ENCODE measurements at places on chromosomes 12 and 14.
A peak's percentile ranks its signal among the peaks of the same experiment; 100 is the strongest.

GRCh38 chr12:88931598-88931997 is 351.3 kb upstream of the KITLG start:
- DNase-seq = no peak

- no peak for DNase-seq
Measured at GRCh38 chr12:2551412-2551900, 243.3 kb upstream of the FKBP4 start.

DNA sequence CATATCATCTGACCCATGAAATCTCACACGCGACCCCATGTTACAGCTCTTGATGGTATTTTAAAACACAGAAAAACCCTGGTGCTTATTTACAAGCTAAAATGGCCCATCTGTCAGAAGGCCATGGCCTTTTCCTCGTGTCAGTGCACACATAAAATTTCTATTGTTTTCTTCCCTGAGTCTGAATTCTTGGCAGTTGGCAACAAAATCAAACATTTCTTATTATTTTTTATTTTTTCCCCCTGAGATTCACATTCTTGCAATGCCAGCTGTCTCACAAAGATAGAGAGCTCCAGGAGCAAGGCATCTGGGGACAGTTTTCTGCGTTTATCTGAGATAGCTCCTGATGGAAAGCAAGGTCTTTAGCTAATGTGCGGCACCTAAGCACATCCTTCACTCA is 818.1 kb upstream of the TMEM132C start:
- DNase-seq = no peak

DNA sequence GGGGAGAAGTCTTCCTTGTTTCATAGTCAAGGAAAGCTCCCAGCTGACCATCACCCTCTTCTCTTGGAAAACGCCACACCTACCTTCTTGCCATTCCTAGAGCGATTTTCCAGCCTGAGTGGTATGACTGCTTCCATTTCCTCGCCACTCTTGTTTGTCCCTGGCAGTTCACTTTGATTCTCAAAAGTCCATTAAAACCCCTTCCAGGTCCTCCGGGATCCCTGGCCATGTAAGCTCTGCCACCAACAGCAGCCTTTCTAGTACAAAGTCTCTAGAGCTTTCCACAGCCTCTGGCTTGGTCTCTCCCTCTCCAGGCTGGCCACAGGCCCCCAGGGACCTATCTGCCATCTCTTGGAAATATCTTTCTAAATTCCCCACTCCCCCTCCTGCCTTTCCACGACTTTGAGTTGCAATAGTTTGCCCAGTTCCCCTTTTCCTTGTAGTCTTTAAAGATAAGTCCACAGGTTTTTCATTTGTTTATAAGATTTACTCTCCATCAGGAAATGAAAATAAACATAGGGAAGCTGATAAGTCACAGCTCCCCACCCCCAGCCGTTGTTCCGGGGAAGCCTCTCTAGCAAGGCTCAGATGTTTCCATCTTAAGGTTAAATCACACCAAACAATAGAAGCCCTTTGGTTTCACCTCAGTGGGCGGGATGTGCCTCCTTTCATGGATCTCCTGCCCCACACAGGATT is 42.9 kb upstream of the SINHCAF start:
- DNase-seq = peak; percentile 29

DNA sequence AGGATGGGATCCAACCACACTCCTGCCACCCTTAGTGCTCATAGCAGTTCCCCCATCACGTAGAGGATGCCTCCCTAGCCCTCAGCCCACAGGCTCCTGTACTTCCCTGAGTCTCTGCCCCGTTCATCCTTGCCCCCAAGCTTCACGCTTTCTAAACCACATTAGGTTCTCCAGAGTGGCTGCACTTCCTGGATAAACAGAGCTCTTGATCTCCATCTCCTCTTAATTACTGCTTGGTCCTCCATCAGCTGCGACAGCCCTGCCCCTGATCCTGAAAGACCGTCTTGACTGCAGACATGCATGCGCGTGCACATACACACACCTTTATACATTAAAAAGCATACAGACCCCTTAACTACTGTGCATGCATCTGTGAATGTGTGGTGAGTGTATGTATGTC is 530.0 kb downstream of the BCL11B start:
- DNase-seq = no peak

- no peak for DNase-seq
Measured at GRCh38 chr14:103353362-103353761, 19.3 kb downstream of the EIF5 start.

DNA sequence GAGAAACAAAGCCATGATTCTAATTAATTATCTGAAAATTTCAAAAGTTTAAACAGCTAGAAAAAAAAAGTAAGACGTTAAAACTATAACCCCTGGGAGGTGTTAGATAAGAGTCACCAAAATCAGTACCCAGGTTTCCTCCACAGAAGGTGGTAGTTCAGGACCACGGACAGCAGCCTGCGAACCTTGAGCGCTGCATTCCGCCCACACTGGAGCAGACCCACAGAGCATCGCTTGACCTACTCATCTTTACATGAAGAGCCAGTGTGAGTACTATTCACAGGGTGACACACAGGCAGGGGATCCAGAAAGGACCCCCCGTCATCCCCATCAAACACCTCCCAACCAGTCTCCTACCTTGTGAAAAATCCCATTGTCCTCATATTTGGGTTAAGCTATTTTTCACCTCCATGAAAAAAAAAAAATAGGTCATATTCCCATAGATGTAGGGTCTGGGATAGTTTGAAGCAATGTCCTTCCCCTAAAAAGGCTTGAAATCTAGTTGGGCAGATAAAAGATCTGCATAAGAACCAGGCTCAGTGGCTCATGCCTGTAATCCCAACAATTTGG is 8.8 kb upstream of the CHGA start:
- no peak for DNase-seq

DNA sequence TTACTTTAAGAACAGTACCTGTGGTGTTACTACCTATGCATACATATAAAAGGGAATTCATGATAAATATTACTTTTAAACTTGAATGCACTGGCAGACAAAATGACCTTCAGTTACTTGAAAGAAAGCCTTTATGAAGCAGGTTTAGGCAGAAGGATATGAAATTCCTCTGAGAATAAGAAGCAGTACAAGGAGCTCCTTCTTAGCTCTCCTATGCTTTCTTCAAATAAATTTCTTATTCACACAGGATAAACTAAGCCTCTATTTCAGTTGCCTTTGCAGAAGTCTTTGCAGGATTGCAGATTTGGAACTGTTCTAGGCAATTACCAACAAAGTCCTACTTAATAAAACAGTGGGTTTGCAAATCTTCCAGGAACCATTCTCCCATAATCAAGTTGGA is 1.0 kb downstream of the EPYC start:
- DNase-seq = no peak

GRCh38 chr12:130435826-130436225 is 98.1 kb downstream of the PIWIL1 start:
- peak; percentile 12 for DNase-seq

- peak; percentile 39 for DNase-seq
Measured at GRCh38 chr12:30188602-30189326, 405.0 kb upstream of the TMTC1 start.

GRCh38 chr14:53389202-53389601 is 236.1 kb upstream of the DDHD1 start:
- DNase-seq = no peak

- DNase-seq = peak; percentile 61
Measured at GRCh38 chr12:122423258-122424165, 1.0 kb upstream of the CLIP1 start.

- DNase-seq = peak; percentile 81
Measured at GRCh38 chr14:92603309-92604242, 90.0 kb downstream of the RIN3 start.

DNA sequence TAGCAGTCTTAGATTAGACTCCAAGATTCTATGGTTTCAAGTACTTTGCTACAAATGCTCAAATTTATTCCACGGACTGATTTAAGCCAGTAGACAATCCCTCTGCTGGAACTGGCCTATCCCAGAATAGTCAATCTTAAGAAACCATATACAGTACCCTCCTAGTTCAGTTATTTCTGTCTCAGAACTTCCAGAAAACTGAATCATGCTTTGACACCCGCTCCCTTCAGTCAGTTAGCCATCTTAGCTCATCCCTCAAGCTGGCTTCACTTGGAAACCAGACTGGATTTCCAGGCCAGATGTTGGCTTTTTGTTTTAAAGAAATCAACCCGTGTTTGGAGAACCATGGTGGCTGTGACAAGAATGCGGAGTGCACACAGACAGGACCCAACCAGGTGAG is 125.5 kb downstream of the NT5DC3 start:
- DNase-seq = no peak

- peak; percentile 24 for DNase-seq
Measured at GRCh38 chr12:64976131-64976530, 145.0 kb downstream of the WIF1 start.

- DNase-seq = peak; percentile 54
Measured at GRCh38 chr14:36655963-36656686, 5.5 kb upstream of the PAX9 start.

DNA sequence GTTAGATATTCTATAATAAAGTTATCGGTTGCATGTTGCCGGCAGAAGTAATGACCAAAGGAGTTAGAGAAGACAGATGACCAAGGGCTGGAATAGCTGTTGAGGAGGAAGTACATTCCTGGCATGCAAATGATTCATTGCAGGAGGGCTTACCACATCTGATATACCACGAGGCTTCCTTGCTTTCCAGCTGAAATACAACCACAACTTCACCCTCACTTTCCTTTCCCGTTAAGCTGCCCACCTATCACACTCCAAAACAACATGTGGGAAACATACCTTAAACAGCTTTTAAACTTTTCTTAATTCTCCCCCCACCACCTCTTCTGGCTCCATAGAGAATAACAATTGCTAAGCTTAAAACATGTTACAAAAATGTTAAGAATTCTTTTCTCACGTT is 594.1 kb downstream of the NRXN3 start:
- no peak for DNase-seq

DNA sequence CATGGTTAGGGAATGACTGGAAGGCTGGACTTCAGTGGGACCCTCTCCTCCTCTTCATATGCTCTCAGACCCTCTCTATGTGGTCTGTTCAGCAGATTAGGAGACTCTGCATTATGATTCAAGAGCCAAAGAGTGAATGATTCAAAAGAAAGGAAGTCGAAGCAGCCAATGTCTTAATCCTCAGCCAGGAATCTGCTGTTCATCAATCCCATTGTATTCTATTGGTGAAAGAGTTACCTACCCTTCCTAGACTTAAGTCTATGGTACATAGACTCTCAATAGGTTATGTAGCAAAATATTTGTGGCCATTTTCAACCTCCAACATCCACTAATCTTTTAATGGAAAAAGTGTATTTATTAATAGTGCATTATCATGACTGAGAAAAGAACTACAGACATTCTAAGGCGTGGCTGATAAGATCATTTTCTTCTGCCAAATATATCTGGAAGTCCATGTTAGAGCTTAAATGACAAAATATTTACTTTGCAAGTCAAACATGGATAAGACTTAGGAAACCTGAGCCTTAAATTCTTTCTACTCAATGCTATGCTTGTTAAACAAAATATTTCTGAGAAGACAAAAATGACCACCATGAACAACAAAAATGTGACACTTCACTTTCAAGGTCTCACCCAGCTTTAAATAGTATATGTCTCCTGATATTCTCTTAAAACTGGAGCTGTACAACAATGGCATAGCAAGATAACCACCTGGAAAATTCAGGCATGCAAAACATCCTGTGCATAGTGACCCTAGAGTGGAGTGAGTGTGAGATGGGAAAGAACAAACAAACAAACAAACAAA is 1100.6 kb downstream of the GALC start:
- DNase-seq = no peak

GRCh38 chr12:67592228-67593011 is 56.1 kb upstream of the DYRK2 start:
- no peak for DNase-seq

DNA sequence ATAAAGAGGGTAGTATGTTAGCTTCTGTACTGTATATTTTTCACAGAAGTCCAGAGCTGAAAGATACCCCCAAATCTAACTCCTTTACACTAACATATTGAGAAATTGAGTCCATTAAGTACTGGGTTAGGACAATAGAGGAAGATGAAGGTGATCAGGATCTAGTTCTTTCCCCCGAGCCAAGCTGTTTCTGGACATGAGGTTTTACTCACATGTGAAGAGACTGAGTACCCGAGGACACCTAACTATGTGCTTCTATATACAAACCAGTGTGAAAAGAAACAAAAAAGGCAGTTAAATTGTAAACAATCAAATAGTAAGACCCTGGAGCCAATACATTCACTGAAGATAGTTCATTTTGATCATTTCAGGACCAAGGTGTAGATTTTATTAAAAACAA is 3.8 kb upstream of the TRHDE start:
- DNase-seq = no peak

DNA sequence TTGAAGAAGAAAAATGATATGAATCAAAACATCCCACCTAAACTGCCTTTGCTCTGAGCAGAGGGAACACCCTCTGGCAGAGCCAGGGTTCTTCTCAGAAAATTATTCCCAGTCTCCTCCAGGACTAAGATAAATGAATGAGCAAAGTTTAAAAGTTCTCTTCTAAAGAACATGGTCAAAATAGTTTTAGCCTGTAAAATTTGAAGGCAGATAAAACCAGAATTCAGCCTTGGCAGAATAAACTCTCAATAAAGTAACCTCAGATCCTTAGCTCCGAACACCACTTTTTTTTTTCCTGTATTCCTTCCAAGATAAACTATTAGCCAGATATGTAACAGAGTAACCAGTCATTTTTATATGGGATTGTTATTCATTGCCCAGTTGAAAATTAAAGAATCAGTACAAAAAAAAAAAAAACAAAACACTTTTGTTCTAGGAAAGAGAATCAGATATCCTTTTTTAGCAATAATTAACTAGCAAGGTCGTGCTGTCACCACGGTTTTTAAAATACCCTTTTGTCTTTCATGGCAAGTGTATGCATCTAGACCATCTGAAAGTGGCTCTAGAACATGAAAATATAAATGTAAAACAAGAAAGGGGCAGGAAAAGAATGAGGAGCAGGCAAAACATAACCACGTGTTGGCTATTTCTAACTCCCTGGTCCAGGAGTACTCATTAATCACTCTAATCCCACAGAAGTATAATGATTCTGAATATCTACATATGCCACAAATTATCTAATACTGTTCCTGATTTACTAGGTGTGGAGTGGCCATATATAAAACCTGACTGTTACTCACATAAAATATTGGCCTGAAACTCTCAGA is 60.8 kb downstream of the CAPZA3 start:
- peak; percentile 29 for DNase-seq

All from femur (tissue), 1 donor.